Smooth muscle cell of trachea (primary cell): ENCODE measurements at places on chromosomes 7 and 10. TPM values are rescaled to one million over a fixed set of nuclear protein-coding genes. Genes with fewer than 3 reads are reported as not detected.

Gene ZNF503
- 17.3 and 22.7 TPM in 2 replicates for total RNA-seq

Gene ALDH18A1
- 92.8 and 135 TPM in 2 replicates for total RNA-seq

Gene AKR1D1
- not detected in 2 replicates for total RNA-seq

Gene NUP205
- total RNA-seq, result 34.9 and 61.7 TPM in 2 replicates

Gene KLHL7
- 29.6 and 51.5 TPM in 2 replicates for total RNA-seq

Gene SNCG
- total RNA-seq, result 8.8 and 11.8 TPM in 2 replicates

Gene TMEM273
- total RNA-seq, result not detected in 2 replicates

Gene ADRB1
- total RNA-seq, result under 0.01 TPM in 1 of 2 replicates, not detected in the other

Gene COL28A1
- total RNA-seq, result 0.58 TPM in 1 of 2 replicates, not detected in the other

Gene CTAGE15
- total RNA-seq, result not detected in 2 replicates

Gene SRRT
- 40.3 and 54.1 TPM in 2 replicates for total RNA-seq

Gene CPA1
- not detected in 2 replicates for total RNA-seq

Gene CHAT
- not detected in 2 replicates for total RNA-seq

Gene PAPSS2
- 114 and 149 TPM in 2 replicates for total RNA-seq

Gene ODAD2
- total RNA-seq, result under 0.01 and 0.17 TPM in 2 replicates

Gene HERPUD2
- total RNA-seq, result 22.4 and 40.4 TPM in 2 replicates

Gene OGDH
- 79.6 and 110 TPM in 2 replicates for total RNA-seq

Gene TMED4
- total RNA-seq, result 97.9 and 120 TPM in 2 replicates

Gene NPC1L1
- total RNA-seq, result 0.15 and 0.17 TPM in 2 replicates

Gene FGFBP3
- 0.44 and 0.50 TPM in 2 replicates for total RNA-seq

Gene CACNA2D1
- 54.1 and 57.2 TPM in 2 replicates for total RNA-seq
